ENCODE measurements at places on chromosomes 2 and 18.

GRCh38 chr2:198991431-198991830, 466.3 kb downstream of the SATB2 start:
- DNase-seq, result no peak

GRCh38 chr2:10228611-10229365, 73.9 kb upstream of the HPCAL1 start:
- no peak for DNase-seq

DNA sequence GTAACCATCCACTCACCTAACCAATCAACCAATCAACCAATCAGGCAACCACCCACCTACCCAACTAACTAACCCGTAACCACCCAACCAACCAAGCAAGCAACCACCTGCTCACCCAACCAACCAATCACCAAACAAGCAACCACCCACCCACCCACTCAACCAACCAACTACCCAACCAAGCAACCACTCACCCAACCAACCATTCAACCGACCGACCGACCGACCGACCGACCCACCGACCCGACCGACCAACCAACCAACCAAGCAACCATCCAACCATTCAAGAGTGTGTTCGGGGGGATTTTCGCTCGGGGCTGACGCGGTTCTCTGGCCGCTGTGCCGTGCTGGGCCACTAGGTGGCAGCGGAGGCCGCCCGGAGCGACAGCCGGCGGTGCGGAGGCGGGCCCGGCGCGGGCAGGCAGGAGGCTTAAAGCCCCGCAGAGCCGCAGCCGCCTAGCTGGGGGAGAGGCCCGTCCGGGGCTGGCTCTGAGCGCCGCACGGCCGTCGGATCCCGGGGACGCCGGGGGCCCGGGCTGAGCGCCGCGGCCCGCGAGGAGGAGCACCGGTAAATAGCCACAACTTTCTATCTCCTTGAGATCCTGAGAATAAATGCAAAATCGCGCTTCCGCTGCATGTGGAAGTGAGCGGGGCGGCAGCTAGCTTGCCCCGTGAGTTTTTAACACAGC, at the start of gene MC5R:
MC5R (plus strand) TSS at position 443 of the 689 bp plus-strand sequence. CDS start 1,617 bp downstream, outside the sequence.
- no peak for DNase-seq

- DNase-seq, result no peak
These were observed 206.5 kb downstream of the SETBP1 start for GRCh38 chr18:44887227-44887631.

GRCh38 chr2:165969227-165969626, 15.7 kb upstream of the TTC21B start:
- DNase-seq, result peak; percentile 41

- DNase-seq, result peak; percentile 28
These were observed 439.7 kb upstream of the FANCL start for GRCh38 chr2:58680755-58681310.

GRCh38 chr2:85706599-85707296, 12.6 kb downstream of the GNLY start:
- no peak for DNase-seq

GRCh38 chr2:204249437-204249836, 295.8 kb upstream of the PARD3B start:
- no peak for DNase-seq

DNA sequence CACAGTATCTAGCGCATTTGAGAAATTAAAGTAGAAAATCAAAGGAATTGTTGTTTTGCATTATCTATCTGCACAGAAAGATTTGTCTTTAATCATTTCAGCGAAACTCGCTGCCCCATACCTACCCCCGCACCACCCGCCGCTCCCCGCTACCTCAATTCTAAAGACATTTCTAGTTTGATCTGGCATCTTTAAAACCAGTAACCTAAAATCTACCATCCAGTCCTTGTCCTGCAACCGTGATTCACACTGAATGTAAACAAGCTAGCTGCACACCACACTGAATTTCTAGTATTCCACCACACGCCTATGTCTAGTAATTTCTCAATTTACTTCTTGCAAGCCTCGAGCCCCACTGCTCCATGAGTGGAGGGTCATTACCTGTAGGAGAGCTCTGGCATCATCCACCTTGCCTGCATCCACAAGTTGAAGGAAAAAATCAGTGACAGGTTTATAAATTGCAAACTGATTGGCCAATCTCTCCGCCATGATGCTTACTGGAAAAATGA, 60.1 kb downstream of the ABCG8 start:
- no peak for DNase-seq

GRCh38 chr2:229401171-229401865, 130.2 kb upstream of the PID1 start:
- no peak for DNase-seq

DNA sequence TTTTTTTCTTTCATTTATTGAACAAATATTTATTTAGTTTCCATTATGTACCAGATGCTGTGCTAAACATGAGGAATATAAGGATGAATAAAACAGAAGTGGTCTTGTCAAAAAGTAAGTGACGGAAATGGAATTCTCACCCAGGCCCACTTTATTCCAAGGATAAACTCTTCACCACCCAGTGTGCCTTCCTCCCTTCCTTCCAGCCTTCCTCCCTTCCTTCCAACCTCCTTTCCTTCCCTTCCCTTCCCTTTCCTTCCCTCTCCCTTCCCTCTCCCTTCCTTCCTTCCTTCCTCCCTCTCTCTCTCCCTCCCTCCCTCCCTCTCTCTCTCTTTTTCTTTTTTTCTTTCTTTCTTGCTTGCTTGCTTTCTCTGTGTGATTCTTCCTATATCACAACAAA, 240.8 kb downstream of the DPP10 start:
- no peak for DNase-seq

DNA sequence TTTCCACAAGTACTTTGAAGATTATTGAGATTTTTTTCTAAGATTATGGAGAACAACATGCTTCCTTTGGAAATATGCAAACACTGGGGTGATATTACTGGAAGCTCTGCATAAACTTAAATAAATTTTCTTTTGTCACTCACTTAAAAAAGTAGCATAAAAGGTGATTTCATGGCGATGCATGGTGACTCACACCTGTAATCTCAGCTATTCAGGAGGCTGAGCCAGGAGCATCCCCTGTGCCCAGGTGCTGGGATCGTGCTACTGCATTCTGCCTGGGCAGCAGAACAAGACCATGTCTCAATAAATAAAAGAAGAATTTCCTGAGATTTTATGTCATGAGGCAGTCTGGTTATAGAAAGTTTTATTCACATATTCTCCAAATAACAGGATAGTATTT, 679.1 kb upstream of the CDH2 start:
- DNase-seq, result no peak

DNA sequence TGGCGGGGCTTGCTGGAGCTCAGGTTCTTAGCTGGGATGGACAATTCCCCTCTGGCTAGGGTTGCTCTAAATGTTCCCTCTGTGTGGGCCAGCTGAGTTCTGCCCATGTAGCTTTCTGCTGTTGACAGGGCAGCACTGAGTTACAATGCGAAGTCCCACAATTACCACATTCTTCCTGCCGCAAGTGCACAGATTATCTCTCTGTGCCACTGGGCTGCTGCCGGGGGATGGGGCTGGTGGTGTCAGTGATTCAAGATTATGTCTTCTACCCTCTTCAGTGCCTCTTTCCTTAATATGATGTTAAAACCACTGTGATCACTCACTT, 708.1 kb downstream of the SLC4A3 start:
- no peak for DNase-seq
